ENCODE measurements at places on chromosomes 2 and 18.

DNA sequence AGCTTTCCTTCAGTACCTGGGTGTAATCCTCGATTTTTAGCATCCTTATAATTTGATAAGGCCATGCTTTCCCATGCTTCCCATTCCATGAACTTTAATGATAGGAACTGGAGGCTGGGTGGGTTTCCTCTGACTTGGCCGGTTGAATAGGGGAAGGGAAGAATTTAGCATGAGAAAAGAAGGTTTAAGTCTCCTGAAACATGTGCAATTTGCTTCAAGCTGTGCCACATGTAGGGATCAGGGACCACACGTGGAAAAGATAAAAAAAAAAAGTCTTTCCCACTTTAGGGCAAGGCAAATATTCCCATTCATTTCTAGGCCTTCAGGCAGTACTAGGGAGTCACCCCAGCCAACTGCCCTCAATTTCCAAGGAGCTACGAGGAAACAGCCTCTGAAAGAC lies 900.3 kb downstream of the DSC3 start:
- no peak for DNase-seq

DNA sequence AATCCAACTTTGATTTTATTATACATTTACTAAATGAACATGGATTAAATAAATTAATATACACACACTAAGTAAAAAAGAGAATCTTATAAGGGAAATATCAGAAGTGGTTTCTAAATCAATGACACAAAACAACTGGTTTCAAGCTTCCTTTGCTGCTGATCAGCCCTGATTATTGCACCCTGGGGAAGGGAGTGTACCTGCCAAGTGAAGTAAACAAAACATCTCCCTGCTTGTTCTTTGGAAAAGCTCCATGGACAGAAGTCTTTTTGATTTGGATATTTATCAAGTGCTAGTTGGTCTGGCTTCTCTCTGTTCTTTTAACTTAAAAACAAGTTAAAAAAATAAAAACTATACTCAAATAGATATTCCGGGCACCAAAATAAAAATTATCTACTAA lies 190.1 kb downstream of the PDE11A start:
- no peak for DNase-seq

DNA sequence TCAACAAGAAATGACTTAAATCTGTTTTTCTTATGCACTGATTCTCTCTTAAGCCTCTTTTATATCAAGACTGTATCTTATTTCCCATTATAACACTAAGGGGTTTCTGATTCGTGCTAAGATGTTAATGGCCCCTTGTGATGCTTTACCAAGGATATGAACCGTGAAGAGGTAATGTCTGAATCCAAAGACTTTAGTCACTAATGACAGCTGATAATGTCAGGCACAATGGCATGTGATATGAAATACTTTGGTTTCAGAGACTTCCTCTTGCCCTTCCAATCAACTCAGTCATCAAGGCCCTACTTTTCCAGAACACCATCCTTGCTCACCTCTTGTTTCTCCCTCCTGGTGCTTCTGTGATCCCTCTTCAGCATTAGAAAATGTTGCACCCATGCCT lies 262.8 kb downstream of the KCNE4 start:
- DNase-seq = no peak

DNA sequence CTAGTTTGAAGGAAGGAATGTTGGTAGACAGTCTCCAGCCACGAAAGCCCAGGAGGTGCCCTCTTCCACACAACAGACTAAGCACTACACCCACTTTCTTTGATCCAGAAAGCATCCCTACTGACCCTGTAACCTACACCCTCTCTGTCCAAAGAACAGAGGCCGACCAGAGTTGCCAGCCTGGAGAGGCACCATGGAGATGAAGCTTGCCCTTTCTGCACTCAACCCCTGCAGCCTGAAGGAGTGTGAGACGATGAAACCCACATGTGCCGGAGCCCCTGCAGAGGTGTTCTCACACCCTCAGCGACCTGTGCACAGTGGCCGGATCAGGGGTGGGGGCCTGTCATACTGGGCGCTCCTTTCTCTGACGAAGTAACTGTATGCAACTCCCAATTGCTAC lies 136.3 kb downstream of the ZNF516 start:
- no peak for DNase-seq

DNA sequence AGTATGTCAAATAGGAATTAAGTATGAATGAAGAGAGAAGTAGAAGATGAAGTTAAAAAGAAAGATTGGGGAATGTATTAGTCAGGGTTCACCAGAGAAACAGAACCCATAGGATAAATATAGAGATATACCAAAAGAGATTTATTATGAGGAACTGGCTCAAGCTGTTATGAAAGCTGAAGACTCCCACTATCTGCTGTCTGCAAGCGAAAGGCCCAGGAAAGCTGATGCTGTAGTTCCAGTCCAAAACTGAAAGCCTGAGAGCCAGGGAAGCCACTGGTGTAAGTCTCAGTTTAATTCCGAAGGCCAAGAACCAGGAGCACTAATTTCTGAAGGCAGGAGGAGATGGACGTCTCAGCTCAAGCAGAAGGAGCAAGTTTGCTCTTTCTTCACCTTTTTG lies 200.9 kb upstream of the FN1 start:
- peak; percentile 72 for DNase-seq

DNA sequence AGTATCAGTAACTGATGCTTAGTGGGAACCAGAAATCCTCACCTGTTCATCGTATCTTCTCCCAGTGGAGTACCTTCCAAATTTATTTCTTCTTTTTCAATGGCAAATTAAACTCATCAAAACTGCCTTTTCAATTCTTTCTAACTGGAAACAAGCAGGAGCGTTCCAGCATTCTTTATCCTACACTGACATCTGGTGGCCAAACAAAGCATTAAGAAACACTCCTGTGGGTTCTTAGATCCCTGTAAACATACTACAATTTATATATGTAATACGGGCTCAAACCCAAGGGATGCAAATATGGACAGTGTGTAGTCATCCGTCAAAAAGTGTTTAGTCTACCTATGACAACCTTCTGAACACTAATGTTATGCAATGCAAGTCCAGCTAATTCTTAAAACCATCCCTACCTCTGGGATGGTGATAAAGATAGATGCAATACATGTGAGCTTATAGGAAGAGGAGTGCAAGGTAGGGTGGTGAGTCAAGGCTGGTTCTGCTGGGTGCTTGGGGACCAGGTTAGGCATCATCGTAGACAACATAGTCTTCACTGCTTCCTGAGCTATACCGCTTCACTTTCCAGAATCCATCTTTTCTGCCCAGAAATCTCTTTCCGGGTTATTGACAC lies 375.0 kb downstream of the CTNNA2 start:
- DNase-seq = peak; percentile 60

DNA sequence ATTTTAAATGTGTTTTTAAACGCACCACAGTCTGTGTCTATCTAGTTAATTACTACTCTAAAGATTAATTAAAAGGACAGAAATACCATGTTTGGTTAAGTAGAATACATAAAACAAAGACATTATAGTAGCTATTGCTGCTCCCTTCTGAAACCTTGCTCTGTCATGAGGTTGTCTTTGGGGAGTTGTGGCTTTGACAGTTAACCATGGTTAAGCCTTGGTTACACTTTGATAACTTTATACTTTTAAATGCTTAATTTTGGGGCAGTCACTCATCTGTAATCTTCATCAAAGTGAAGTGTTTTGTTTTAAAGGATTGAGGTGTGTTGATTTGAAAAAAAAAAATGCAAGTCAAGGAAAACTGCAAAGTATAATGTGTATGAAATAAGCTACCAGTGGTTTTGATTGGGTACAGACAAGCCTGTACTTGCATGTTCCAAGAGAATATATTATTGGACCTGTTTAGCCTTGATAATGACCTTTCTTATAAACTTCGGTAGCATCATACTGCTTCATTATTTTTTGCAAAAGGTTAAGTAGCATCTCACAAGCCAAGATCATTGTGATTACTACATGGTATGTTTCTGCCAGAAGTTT lies 29.8 kb upstream of the TBR1 start:
- no peak for DNase-seq

GRCh38 chr2:191620144-191620543 lies 57.8 kb upstream of the NABP1 start:
- peak; percentile 25 for DNase-seq

DNA sequence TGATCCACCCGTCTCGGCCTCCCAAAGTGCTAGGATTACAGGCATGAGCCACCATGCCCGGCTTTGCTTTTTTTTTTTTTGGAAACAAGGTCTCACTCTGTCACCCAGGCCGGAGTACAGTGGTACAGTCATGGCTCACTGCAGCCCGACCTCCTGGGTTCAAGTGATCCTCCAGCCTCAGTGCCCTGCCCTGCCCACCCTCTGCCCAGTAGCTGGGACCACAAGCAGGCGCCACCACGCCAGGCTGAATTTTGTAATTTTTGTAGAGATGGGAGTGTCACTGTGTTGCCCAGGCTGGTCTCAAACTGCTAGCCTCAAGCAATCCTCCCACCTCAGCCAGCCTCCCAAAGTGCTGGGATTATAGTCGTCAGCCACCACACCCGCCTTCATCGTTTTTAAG lies 11.6 kb upstream of the PSD4 start:
- DNase-seq = no peak

GRCh38 chr2:101307950-101308431 lies 510 bp downstream of the RNF149 start:
- DNase-seq = no peak

GRCh38 chr18:55419132-55419946 lies 168.7 kb downstream of the TCF4 start:
- DNase-seq = no peak

DNA sequence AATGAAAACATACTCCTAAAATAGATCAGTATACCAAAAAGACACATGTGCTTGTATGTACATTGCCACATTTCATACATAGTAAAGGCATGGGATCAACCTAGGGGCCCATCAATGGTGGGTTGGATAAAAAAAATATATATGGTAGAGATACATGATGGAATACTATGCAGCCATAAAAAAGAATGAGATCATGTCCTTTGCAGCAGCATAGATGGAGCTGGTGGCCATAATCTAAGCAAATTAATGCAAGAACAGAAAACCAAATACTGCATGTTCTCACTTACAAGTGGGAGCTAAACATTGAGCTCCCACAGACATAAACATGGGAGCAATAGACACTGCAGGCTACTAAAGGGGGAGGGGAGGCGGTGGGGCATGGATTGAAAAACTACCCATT lies 18.6 kb upstream of the NCOA1 start:
- DNase-seq = no peak

DNA sequence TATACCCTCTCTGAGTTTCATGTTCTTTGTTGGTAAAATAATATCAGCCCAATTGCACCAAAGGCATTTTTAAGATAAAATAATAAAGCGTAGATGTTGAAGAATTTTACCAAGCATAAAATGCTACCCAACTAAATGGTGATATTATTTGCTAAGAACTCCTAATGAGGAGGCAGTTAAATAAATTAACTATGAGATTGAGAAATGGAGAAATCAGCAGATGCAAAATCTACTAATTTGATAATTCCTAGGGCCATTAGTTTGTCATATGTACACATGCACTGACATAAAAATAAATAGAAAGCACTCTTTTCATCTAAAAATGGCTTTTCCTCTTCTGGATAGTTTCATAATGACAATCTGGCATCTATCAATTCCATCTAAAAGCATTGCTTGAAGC lies 681.5 kb upstream of the FAM98A start:
- no peak for DNase-seq

GRCh38 chr2:240640939-240641338 lies 15.7 kb downstream of the GPR35 start:
- DNase-seq = peak; percentile 22

- no peak for DNase-seq
These were observed 14.0 kb upstream of the BIRC6 start for GRCh38 chr2:32342801-32343200.

DNA sequence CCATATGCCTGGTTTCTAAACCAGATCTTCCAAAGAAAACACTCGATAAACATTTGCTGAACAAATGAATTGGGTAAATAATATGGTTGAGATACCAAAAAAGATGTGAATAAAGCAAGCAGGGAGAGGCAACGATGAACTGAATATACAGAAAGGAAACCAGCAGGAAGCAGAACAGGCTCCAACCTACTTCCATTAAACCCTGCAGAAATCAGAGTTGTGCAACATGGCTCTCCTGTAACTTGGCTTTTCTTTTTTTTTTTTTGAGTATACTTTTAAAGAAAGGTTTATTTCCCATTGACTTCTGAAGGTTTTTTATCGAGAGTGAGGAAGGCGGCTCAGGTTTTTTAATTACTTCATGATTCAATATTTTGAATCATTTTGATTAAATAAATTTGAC lies 23.5 kb downstream of the ITSN2 start:
- peak; percentile 36 for DNase-seq

- DNase-seq = no peak
These were observed 57.8 kb upstream of the SNTG2 start for GRCh38 chr2:892892-893291.

- DNase-seq = peak; percentile 41
These were observed 571.9 kb upstream of the PKDCC start for GRCh38 chr2:41475959-41476358.

GRCh38 chr18:23238152-23238531 lies 102.9 kb downstream of the CABLES1 start:
- DNase-seq = no peak

DNA sequence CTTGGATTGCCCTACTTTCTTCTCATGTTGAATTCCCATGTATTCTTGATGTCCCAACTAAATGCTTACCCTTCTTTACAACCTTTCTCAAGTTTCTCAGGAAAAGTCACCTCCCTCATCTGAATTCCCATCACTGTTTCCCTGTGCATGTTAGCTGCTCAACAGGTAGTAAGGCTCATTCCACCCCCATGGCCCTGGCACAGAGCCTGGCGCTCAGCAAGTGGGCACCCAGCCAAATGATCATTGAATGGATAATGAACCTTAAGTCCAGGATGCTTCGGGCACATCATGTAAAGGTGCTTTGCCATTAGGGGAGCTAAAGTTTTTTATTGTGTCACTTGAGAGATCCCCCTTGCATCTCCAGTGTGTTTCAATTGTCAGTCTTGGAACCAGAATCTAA lies 124.0 kb downstream of the PKP4 start:
- no peak for DNase-seq

DNA sequence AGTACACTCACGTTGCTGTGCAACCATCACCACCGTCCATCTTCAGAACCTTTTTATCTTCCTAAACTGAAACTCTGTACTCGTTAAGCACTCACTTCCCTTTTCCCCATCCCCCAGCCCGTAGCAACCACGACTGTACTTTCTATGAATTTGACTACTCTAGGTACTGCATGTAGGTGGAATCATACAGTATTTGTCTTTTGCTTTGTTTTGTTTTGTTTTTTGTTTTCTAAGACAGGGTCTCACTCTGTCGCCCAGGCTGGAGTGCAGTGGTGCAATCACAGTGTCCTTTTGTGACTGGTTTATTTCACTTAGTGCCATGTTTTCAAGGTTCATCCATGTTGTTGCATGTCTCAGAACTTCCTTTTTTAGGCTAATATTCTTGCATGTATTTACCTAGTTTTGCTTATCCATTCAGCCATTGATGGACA lies 7.0 kb upstream of the TYMS start:
- DNase-seq = peak; percentile 11

DNA sequence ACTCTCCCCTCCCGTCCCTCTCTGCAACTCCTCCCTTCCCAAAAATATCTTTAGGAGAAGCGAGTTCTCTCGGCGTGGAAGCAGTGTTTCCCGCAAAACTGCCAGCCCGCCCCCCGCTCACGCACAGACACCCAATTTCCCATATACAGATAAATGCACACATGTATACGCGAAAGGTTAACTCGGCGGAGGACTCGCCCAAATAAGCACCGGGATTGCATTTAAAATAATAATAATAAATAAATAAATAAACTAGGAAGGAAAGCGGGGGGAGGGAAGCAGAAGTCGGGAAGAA lies 70.0 kb upstream of the PSMD14 start:
- DNase-seq = no peak

GRCh38 chr2:121348128-121348740 lies 63.2 kb upstream of the TFCP2L1 start:
- DNase-seq = no peak

- no peak for DNase-seq
These were observed 97.7 kb upstream of the ACAA2 start for GRCh38 chr18:49910986-49911385.

Data from inflammatory macrophage (primary cell).